ENCODE measurements at places on chromosomes 2 and 18.

DNA sequence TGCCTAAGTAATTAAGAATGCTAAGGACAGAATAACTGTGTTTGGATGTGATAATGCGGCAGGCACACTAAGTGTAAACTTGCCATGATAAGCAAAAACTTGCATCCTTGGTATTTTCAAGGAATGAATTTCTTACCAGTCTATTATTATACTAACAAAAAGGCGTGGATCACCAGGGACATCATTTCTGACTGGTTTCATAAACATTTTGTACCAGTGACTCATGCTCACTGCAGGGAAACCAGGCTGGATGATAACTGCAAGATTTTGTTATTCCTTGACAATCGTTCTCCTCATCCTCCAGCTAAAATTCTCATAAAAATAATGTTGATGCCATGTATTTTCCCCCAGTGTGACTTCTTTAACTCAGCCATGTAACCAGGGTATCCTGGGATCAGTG lies 289.5 kb downstream of the CDCA7 start:
- peak; percentile 59 for DNase-seq

DNA sequence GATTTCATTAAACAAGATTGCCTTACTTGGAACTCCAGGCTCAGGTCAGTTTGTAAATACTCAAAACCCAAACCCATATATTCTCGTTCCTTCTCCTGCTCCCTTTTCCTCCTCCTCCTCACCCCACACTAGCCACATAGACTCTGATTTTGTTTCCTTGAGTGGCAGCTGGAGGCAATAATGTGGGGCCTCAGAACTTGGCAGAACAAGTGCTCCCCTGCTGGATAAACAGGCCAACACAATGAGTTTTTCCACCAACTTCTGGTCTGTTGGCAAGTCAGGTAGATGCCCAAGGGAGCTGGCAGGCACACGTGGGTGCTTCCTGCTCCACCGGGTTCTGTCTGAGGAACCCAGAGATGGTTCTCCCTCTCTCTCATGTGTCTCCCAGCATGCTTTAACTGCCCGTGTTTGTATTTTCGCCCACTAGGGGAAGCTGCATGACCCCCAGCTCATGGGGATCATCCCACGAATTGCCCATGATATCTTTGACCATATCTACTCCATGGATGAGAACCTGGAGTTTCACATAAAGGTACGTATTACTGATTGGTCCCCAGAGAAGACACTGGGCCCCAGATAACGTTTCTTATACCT lies 61.9 kb downstream of the KIF5C start:
- no peak for DNase-seq

- DNase-seq = peak; percentile 84
Observed at GRCh38 chr2:68319398-68320117, at the start of gene CNRIP1. Gene CNRIP1, minus strand, starts transcription at chr2:68319949. Its CDS starts 549 bp downstream, at chr2:68319400.

DNA sequence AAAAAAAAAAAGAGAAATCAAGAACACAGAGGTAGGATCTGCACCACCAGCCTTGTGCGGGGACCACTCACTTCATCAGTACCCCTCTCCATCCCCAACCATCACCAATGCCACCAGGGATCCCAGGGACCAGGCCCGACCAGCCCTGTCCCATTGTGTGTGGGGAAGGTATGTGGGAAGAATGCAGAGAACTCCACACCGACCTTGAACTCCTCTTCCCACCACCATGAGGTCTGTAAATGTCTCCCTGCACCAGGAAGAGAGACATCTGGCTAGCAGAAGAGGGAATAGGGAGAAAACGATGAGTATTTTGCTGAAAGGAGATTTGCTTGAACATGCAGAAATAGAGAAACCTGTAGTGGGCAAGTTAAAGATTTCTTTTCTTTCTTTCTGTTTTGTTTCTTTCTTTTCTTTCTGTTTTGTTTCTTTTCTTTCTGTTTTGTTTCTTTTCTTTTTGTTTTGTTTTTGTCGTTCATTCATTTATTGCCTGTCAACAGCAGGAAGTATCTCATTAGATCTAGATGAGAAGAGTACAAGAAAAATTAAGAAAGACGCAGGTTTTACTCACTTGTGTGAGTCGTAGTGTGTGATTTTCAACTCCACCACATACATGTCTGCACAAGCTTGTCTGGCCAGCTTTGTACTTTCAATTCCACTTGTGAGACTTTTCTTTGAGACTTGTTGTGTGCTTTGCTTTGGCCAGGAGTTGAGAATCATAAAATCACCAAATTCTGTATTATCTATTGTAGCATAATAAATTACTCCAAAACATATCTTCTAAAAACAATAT lies 179.8 kb upstream of the HAAO start:
- DNase-seq = no peak

- no peak for DNase-seq
Observed at GRCh38 chr2:235068701-235069100, 116.9 kb downstream of the SH3BP4 start.

DNA sequence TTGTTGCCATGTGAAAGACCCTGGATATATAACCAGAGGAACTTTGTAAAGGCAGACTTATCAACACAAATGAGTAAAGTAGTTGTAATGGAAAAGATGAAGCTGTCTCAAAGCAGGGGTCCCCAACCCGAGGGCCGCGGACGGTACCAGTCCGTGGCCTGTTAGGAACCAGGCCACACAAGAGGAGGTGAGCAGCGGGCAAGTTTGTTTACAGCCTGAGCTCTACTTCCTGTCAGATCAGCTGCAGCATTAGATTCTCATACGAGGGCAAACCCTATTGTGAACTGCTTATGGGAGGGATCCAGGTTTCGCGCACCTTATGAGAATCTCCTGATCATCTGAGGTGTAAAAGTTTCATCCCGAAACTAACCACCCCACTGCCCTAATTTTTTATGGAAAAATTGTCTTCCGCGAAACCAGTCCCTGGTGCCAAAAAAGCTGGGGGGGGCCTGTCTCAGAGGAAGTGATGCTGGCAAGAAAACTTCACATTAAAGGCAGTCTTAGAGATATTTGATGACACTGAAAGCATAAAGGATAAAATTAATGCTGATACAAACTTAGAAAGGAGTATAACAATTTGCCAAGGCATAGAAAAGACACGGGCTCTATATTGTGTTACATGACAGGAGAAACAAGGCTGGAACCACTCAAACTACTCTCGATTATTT lies 57.5 kb upstream of the MSTN start:
- DNase-seq = no peak

DNA sequence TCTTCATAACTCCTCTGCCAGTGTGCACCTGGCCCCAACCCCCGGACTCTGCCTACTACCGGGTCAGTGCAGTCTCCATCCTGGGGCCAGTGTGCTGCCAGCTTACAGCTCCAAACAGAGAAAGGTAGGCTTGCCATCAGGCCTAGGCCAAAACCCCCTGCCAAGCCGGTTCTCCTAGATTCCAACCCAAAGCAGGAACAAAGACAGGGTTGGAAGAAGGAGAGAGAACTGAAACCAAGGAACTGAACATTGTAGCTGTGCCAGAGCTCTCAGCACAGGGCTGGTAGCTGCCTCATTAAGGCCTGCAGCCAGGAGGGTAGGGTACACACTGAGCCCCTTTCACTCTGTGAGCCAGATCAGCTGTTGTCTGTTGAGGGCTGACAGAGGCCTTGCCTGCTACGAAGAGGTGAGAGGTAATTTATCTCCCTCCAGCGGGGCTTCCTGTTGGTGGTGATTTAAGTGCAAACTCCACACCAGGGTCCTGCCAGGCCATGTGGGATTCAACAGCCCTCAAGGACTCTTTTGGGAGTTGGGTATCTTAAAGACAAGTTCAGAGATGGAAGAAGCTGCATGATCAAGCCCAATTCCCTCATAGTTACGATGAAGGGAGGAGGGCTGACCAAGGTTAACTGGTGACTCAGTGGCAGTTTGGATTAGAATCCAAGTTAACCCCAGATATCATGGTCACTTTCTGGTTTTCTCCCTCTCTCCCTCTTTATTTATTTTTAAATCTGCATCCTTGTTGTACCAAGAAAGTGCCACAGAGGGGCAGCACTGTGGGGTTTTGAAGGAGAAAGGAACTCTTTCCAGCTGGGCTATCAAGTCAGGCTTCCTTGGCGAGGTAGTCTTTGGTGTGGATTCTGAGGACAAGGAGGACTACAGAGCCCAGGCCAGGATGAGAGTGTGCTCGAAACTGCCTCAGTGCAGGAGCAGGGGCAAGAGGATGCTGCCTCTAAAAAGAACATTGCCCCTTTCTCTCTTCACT lies 48.1 kb downstream of the CYRIA start:
- DNase-seq = no peak

GRCh38 chr18:56575819-56576663 lies 62.4 kb downstream of the TXNL1 start:
- peak; percentile 45 for DNase-seq

- no peak for DNase-seq
Observed at GRCh38 chr2:239238839-239239606, 161.8 kb downstream of the HDAC4 start.

GRCh38 chr2:57698935-57699449 lies 347.6 kb upstream of the VRK2 start:
- no peak for DNase-seq

- DNase-seq = no peak
Observed at GRCh38 chr18:55317864-55318263, 270.1 kb downstream of the TCF4 start.

- DNase-seq = no peak
Observed at GRCh38 chr2:160365716-160366367, 127.8 kb downstream of the RBMS1 start.

GRCh38 chr2:236574424-236575145 lies 5.0 kb downstream of the ACKR3 start:
- DNase-seq = no peak

GRCh38 chr2:129011466-129012061 lies 692.9 kb upstream of the HS6ST1 start:
- DNase-seq = no peak

- no peak for DNase-seq
Observed at GRCh38 chr2:223901854-223902253, 43.3 kb downstream of the WDFY1 start.

- peak; percentile 25 for DNase-seq
Observed at GRCh38 chr2:31151501-31151900, 13.3 kb upstream of the GALNT14 start.

DNA sequence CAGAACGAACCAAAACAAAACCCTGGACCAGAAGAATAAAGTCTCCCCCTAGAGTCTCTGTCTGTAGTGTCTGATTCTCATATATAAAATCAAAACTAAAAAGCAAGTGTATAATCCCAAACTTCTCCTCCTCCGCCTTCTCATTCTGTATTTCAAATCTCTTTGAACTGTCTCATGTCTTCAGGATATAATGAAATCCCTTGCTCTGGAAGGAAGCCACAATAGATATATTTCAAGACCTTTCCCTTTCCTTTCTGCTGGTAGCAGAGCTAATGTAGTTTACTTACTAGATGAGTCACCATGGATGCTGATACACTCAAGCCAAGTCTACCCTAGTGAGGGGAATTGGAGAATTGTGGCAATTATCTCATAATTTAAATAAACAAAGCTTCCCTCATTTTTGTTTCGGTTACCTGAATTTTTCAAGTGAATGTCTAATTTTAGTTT lies 33.5 kb upstream of the CCDC93 start:
- DNase-seq = peak; percentile 41

DNA sequence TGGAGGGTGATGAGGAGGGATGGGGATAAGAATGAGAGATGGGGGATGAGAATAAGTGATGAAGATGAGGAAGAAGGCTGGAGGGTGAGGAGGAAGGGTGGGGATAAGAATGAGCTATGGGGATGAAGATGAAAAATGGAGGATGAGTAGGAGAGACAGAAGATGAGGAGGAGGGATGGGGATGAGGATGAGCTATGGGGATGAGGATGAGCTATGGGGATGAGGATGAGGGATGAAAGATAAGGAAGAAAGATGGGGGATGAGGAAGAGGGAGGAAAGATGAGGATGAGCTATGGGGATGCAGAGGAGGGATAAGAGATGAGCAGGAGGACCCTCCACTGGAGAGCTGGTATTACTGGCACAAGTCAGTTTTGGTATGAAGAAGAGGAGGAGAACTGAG lies 231.5 kb downstream of the NAPG start:
- DNase-seq = no peak

DNA sequence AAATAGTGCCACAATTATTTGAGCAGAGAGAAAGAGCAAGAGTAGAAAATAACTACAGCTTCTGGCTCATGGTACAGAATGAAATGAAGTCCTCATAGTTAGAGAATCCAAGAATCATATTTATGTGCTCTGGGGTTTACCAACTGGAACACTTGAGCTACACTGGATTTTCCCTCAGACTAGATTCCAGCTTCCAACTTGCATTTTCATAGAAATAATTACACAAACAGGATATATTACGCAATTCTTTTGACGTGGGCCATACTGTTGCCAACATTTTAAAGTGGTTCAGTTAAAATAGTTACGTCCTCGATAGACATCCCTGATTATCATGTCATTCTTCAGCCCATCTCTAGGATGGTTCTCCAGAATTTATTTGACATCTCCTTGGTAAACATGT lies 129.2 kb downstream of the ETAA1 start:
- DNase-seq = peak; percentile 44

DNA sequence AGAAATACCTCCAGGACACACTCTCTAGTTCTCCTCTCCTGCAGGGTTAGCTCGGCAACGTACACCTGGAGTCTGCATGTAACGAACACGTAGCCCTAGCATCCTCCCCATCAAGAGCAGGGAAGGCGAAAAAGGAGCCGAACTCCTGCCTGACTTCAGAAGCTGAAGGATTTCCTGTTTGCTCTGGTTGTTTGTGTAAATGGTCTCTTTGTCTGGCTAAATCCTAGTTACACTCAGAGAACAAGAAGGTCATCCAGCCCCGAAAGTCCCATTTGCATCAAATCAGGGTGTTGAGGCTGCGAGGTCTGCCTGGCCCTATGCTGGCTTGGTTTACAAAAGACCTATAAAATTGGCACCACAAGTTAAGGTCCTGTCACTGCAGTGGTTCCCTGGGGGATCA lies 66.4 kb upstream of the POMC start:
- DNase-seq = peak; percentile 16

GRCh38 chr2:193461431-193461934 lies 1266.8 kb upstream of the TMEFF2 start:
- no peak for DNase-seq

GRCh38 chr18:7429831-7430230 lies 137.3 kb upstream of the PTPRM start:
- DNase-seq = no peak

- DNase-seq = no peak
Observed at GRCh38 chr2:173891315-173892037, 73.7 kb downstream of the SP3 start.

- no peak for DNase-seq
Observed at GRCh38 chr2:217418544-217418943, 558.7 kb upstream of the TNP1 start.

DNA sequence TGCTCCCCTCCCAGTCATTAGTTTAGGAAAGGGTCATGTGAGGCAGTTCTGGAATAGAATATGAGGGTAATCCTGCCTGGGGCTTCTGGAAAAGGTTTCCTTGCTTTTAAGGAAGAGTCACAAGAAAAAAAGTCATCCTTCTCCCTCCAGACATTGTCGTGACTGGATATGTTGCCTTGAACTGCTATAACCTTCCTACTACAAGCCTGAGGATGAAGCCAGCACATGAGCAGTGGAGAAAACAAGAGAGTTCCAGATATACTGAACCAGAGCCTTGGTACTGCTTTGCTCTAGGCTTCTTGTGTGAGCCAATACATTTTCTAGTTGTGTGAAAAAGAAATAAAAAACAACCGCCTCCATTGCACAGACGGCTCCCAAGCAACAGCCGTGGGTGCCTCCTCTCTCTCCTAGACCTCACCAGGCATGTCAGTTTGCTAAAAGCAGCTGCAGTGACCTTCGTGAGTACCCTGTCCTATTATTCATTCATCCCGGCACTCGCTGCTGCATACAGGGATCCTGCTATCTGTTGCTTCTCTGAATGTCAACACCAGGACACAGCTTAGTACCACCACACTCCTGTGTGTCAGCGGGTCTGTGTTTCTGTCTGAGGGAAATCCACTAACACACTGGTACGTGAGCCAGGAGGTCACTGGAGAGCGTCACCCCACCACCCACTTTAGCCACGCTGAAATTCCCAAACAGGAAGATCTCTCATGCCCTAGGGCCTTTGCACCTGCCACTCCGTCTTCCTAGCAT lies 186.7 kb downstream of the KLHL29 start:
- DNase-seq = no peak

Data from RPMI7951 (cell line).